Activated T-cell treated with anti-CD3 and anti-CD28 coated beads, Interleukin-2, amount 50 U/mL, for 72 hours (primary cell): ENCODE measurements at places on chromosomes 6 and 20. TPM values are rescaled to one million over a fixed set of nuclear protein-coding genes. Genes with fewer than 3 reads are reported as not detected.

DNA sequence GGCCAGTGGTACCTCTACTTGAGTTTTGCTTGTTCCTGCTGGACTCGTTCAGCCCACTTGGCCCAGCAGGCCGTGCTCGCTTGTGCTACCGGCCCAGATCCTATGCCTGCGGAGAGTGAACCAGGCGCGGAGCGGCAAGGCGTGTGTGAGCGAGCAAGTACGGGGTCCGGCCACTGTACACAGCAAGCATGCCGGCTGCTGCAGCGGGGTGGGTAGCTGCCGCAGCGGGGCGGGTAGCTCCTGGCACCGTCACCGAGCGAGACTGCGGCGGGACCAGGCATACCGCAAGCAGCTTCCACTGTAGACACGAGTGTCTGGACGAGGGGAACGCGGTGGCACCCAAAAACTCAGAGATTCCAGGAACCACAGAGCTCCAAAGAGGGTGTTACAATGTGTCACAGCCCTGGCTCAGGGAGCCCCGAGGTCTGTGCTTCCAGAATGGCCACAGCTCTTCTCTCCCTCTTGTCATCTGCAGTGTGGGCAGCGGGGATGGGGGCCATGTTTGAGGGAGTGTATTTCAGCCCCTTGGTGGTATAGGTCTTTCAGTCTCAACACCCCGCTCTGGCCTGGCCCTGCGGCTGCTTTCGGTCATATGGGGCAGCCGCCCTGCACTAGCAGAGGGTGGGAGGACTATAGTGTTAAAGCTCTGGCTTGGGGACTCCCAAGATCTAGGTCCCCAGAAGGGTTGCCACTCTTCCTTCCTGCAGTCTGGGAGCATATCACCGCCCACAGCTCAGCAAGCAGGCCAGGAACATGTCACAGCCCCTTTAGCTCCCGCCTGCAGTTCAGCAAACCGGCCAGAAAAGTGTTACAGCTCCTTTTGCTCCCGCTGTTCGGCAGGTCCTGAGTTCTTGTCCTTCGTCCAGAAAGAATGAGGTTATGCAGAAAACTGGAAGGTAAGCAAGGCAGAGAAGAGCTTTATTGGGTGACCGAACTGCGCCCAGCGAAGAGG lies 6.1 kb upstream of the RWDD1 start:
- no peaks in the 10 kb centered on the region for H3K36me3 ChIP-seq
- H3K27me3 ChIP-seq: peaks cover 22% of the 10 kb centered on the region
- peak; percentile 35 for DNase-seq
- peak overlapping the region; percentile 61 for H3K4me3 ChIP-seq
- H3K4me1 ChIP-seq: peaks cover 16% of the 10 kb centered on the region

DNA sequence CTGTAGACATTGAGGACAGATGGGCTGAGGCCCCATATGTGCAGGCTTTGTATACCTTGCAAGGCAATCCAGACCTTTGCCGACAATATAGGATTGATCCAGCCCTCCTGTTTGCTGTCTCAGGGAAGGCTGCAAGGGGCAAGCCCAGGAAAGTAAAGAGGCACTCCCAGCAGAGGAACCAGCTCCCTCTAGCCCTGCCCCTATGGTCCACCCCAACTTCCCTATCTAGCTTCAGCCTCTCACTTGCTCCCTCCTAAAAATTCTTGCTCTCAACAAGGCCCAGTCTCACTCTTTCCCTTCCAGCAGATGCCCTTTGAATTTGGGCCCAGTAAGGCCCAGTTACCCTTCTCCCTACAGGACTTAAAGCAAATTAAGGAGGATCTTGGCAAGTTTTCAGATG lies 92.6 kb downstream of the JARID2 start:
- H3K27me3 ChIP-seq: no peaks in the 10 kb centered on the region
- no peak overlapping the region for H3K27ac ChIP-seq

DNA sequence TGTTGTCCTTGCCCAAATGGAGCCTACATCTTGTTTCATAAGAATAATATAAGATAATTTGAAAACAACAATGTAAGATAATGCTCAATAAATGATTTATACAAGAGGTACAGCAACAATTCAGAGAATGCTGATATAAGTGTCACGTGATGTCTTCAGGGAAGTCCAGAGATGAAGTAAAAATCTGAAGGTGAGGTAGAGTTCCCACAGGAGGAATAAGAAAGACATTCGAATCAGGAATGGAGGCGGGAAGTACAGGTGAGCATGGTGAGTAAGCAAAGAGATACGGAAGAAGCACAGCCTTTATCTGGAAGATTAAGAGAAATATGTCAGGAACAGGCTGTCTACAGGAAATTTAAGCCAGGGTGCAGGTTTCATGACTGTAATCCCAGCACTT lies 165.9 kb upstream of the MARCKS start:
- H3K27ac ChIP-seq: no peak overlapping the region

DNA sequence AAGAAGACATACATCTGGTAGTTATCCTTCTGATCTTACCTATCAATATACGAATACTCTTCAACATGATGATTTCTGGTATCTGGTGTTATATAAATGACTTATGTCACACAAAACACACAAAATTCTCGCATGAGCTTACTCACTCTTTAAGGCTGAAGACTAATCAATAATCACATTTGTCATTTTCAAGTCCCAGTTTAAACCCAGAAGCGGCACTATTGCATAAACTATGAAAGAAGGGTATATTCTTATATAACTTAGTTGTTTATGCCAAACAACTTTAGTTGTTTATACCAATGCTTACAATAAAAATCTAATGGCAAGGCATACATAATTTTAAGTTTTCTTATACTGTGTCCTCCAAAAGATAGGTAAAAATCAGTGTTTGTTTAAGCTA lies 293.1 kb downstream of the GRIK2 start:
- DNase-seq: no peak
- no peak overlapping the region for H3K4me3 ChIP-seq
- H3K4me1 ChIP-seq: no peaks in the 10 kb centered on the region
- H3K27me3 ChIP-seq: no peaks in the 10 kb centered on the region

DNA sequence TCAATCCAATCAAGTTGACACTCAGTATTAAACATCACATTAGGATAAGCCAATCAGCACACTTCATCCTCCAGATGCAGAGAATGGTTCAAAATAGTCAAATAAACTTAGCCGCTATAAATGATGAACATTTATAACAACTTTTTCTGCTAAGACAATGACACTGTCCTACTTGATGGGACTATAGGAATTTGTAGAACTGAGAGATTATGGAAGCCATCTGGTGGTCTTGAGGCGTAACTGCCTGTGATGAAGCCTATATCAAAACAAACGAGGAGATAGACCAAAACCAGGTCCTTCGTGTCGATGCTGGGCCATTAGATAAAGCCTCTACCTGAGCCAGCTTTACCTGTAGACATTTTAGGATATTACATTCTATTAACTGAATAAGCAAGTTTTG lies 631.1 kb downstream of the COL12A1 start:
- no peak overlapping the region for H3K4me3 ChIP-seq
- H3K4me1 ChIP-seq: no peaks in the 10 kb centered on the region
- H3K27ac ChIP-seq: no peak overlapping the region
- no peaks in the 10 kb centered on the region for H3K27me3 ChIP-seq

GRCh38 chr6:83868639-83869038 lies 9.2 kb downstream of the CYB5R4 start:
- peaks cover 16% of the 10 kb centered on the region for H3K4me1 ChIP-seq
- no peak overlapping the region for H3K4me3 ChIP-seq

- peaks cover 5% of the 10 kb centered on the region for H3K27me3 ChIP-seq
- no peak overlapping the region for H3K27ac ChIP-seq
- no peak overlapping the region for H3K4me3 ChIP-seq
- peaks cover 7% of the 10 kb centered on the region for H3K4me1 ChIP-seq
Observed at GRCh38 chr6:150697515-150697914, 97.8 kb downstream of the PLEKHG1 start.

GRCh38 chr6:124607119-124607627 lies 355.1 kb upstream of the RNF217 start:
- H3K4me1 ChIP-seq: no peaks in the 10 kb centered on the region
- H3K36me3 ChIP-seq: no peaks in the 10 kb centered on the region
- no peak overlapping the region for H3K4me3 ChIP-seq
- H3K27me3 ChIP-seq: no peaks in the 10 kb centered on the region

DNA sequence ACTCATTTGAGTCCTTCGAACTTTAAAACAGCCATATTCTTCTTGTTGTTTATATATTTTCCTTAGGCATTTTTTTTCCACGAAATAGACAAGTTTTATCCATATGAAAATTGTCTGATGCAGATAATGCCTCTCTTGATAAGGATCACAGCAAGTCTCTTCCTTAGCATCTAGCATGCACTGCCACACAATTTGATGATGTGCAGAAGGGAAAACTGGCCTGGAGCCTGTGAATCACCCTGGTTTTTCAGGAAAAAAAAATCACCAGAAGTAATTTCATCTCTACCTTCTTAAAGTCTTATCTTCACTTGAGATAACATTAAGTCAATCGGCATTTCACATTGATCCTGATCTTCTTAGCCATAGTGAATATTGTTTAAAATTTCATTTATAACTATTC lies 199.8 kb downstream of the TENT5A start:
- no peak for DNase-seq
- no peak overlapping the region for H3K4me3 ChIP-seq
- H3K36me3 ChIP-seq: no peaks in the 10 kb centered on the region
- no peak overlapping the region for H3K27ac ChIP-seq
- H3K27me3 ChIP-seq: no peaks in the 10 kb centered on the region
- no peaks in the 10 kb centered on the region for H3K4me1 ChIP-seq

DNA sequence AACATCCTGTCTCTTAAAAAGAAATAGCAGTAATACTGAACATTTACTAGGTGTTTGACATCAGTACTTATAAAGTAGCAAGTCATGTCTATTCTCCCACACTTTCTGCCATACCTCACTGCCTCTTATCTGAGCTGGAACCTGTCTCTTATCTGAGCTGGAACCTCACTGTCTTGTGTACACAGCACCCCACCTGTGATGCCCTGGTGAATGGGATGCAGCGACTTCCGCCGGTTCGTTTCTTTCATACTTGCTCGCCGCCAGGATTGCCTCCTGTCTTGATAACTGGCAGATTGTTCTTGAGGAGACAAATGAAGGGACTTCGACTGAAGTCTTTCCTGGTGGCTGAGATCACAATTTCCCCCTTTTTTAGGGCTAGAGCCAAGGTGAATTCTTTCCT lies 2.9 kb downstream of the DSN1 start:
- H3K27me3 ChIP-seq: no peaks in the 10 kb centered on the region
- H3K36me3 ChIP-seq: peaks cover 3% of the 10 kb centered on the region
- H3K4me3 ChIP-seq: no peak overlapping the region
- H3K4me1 ChIP-seq: peaks cover 27% of the 10 kb centered on the region
- no peak overlapping the region for H3K27ac ChIP-seq

- no peak overlapping the region for H3K4me3 ChIP-seq
- peaks cover 18% of the 10 kb centered on the region for H3K4me1 ChIP-seq
Observed at GRCh38 chr6:3919130-3919628, 70.0 kb downstream of the FAM50B start.

GRCh38 chr20:43938932-43939761 lies 24.5 kb downstream of the TOX2 start:
- H3K4me3 ChIP-seq: no peak overlapping the region
- H3K4me1 ChIP-seq: peaks cover 65% of the 10 kb centered on the region
- no peaks in the 10 kb centered on the region for H3K36me3 ChIP-seq
- DNase-seq: no peak

GRCh38 chr20:55058938-55059337 lies 583.5 kb downstream of the DOK5 start:
- no peaks in the 10 kb centered on the region for H3K4me1 ChIP-seq
- H3K36me3 ChIP-seq: no peaks in the 10 kb centered on the region
- no peak overlapping the region for H3K4me3 ChIP-seq
- no peaks in the 10 kb centered on the region for H3K27me3 ChIP-seq
- no peak overlapping the region for H3K27ac ChIP-seq

Gene GLP1R
- total RNA-seq: 0.77 TPM

Gene SASH1
- 0.91 TPM for total RNA-seq

Gene NT5E
- 6.2 TPM for total RNA-seq

Gene MUC22
- not detected for total RNA-seq
